ENCODE measurements at places on chromosomes 3 and 15.

DNA sequence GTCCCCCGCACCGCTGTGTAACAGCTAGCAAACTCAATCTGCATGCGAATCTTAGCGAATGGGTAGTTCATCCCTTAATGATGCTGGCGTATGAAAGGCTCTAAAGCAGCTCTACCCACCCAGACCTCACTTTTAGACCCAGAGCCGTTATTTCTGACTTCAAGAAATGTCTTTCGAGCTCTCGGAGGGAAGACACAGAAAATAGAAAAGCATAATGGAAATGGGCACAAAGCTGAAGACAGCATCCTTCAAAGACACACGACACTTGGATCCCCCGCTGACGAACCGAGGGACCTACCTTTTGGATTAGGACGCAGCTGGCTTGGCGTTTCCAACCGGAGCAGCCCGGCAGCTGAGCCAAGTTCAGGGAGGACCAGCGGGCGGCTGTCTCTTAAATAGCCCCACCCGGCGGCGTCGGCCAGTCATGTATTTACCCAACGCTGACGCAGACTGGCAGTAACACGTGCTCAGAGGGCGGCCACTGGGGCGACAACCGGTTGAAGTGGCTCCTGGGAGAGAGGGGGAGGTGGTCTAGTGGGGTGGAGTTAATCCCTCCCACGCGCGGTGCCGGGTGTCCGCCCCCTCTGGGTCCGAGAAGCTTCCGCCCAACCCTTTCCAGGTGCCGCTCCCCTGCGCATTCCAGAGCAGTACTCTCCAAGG, 1.5 kb downstream of the CCK start:
- DNase-seq: no peak

GRCh38 chr3:101829874-101830273, 19.4 kb upstream of the NFKBIZ start:
- no peak for DNase-seq

GRCh38 chr3:135012101-135012500, 217.0 kb downstream of the EPHB1 start:
- no peak for DNase-seq

- no peak for DNase-seq
Observed at GRCh38 chr15:59240036-59240435, 33.4 kb downstream of the LDHAL6B start.

DNA sequence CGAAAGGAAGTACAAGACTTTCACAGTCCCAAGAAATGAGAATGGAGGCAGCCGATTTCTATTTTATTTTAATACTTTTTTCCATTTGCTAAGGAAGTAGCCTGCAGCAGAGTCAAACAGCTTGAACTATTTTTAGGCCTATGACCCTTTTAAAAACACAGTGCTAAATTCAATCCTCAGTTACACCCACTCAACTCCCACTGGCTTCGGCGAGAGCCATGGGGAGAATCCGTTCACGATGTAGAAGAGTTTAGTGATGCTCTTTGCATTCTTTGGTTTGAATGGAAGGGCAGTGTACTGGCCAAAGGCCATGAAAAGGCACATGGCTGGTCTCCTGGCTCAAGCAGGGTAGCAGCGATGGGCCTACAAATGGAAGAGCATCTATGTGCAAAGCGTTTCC, 343.5 kb downstream of the FOXP1 start:
- no peak for DNase-seq

DNA sequence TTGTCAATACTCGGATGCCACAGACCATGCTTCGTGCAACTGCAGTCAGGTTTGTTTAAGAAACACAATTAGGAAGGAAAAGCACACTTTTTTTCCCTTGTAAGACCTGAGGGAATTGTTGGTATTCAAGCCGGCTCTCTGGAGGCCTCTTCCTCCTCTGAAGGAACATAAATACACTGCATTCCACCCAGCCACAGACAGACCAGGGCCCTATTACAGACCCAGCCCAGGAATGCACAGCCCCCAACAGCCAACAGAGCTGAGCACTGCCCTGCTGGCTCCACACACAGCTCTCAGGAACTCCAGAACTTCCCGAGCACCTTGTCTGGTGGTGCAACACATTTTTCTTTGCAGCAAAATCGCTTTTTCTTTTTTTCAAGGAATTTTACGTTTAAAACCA, 488.7 kb upstream of the PROK2 start:
- DNase-seq: no peak

- DNase-seq: no peak
Observed at GRCh38 chr15:94844538-94845389, 613.4 kb downstream of the MCTP2 start.

- DNase-seq: no peak
Observed at GRCh38 chr3:49900491-49901153, 3.1 kb downstream of the MST1R start.

DNA sequence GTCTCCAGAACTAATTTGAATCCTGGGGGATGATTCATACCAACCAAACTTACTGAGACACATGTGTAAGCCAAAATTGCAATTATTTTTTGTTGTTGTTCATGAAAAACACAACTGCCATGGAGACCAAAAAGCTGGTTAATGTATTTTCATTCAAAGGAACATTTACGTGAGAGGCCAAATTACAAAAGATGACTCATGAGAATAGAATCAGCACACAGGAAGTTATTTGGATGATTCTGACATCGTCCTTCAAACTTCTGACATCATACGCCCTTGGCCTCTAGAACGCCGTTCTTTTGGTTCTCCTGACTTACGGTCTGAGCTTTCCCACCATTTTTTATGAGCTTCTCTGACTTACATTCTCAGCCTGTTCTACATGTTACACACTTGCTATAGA, 3.0 kb upstream of the ZNF280D start:
- DNase-seq: no peak

DNA sequence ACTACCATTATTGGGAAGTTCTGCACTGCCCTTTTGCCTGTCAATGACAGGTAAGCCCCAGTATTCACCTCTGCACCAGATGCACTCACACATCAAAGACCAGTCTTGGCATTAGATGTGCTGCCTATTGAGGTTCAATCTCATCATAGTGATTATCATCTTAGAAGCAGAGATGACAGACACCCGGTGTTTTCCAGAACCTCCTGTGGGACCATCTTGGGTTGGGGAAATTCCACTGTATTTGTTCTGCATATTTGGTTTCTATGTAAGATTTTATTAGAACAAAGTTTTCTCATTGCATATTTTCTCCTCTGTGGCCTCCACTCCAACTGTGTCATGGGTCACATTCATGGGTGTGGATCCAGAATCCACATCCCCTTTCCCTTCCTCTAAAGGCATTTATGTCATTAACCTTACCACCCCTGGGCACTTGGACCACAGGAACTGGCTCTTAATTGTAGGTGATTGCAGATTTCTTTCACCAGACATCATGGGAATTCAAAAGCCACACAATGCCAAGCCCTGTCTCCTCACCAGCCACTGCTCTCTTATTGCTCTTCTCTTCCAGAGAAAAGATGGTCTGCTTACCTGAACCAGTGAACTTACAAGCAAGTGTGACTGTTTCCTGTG, 31.2 kb downstream of the PLA1A start:
- no peak for DNase-seq

GRCh38 chr3:124934577-124934976, at the start of gene MUC13:
TSS of gene MUC13 (minus strand) at chr3:124934751. CDS start at chr3:124934712, 39 bp downstream.
- DNase-seq: no peak
